Neural progenitor cell (in vitro differentiated cells): ENCODE measurements at places on chromosomes 12 and 14. TPM values are rescaled to one million over a fixed set of nuclear protein-coding genes. Genes with fewer than 3 reads are reported as not detected.

Gene DTX1
- total RNA-seq: 0.49 and 5.2 TPM in 2 replicates

DNA sequence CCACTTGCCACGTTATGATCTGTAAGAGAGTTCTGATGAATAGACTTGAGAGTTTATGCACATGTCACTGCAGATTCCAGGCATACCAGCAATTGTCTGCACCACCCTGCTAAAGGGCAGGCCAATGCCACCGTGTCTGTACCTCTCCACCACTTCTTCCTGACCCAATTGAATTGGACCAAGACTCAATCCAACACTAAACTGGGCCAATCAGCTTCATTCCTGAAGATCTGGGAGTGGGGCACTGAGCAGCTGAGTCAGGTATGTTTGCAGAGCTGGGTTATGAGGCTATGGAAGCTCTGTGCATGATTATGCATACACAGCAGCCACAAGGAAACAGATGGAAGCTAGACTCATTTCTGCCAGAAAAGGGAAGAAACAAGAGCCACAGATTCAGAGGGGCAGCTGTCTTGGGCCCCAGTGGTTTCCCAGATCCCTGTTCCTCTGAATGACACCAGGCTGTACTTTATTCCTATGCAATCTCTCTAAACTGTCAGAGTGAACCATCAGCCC lies 28.0 kb downstream of the DAO start:
- H3K27ac ChIP-seq: no peak overlapping the region
- H3K4me1 ChIP-seq: peaks cover 9% of the 10 kb centered on the region
- H3K36me3 ChIP-seq: no peaks in the 10 kb centered on the region
- H3K27me3 ChIP-seq: no peaks in the 10 kb centered on the region
- no peak for DNase-seq
- no peak overlapping the region for H3K4me3 ChIP-seq

Gene KRT83
- total RNA-seq: not detected in 2 replicates

DNA sequence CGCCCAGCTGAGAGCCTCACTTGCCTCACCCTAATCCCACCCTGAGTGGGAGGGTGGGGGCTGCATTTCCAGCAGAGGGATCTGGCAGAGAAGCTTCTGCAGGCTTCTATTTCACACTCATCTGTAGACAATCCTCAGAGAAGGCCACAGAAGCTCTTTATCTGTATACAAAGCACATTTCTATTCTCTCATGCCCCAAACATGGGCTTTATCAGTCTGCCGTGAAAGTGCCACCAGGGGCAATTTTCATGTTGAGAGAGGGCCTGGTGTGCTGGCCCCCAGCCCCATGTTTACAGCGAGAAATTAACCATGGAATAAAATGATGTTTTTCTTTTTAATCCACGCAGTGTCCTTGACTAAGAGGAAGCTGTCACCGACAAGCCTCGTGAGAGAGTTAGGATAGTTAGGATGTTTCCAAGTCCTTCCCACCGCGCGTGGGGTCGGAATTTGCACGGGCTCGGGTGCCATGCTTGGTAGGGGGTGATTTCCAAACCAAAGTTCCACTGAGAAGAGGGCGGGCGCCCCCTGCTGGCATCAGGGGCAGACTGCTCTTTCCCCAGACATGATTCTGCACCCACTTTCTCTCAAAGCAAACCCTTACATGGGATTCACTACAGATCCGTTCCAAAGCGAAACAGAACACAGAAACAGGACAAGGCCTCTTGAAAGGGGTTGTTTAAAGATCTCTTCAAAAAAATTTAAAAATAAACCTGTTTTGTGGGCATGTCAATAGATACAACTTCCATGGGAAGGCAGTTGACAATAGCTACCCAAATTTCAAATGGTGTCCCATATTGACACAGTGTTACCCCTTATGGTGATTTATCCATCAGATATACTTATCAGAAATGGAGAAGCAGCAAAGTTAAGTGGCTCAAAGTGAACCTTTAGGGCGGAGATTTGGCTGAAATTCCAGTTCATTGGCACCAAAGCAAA lies 19.4 kb downstream of the BDKRB1 start:
- no peaks in the 10 kb centered on the region for H3K27me3 ChIP-seq
- H3K27ac ChIP-seq: no peak overlapping the region
- H3K36me3 ChIP-seq: no peaks in the 10 kb centered on the region
- DNase-seq: peak; percentile 87

- no peaks in the 10 kb centered on the region for H3K36me3 ChIP-seq
- no peak for DNase-seq
- peak overlapping the region; percentile 91 for H3K4me3 ChIP-seq
- no peaks in the 10 kb centered on the region for H3K27me3 ChIP-seq
These were observed 1.1 kb downstream of the CNIH1 start for GRCh38 chr14:54440037-54440436.

Gene RPS29
- total RNA-seq: 5,636 and 6,941 TPM in 2 replicates

DNA sequence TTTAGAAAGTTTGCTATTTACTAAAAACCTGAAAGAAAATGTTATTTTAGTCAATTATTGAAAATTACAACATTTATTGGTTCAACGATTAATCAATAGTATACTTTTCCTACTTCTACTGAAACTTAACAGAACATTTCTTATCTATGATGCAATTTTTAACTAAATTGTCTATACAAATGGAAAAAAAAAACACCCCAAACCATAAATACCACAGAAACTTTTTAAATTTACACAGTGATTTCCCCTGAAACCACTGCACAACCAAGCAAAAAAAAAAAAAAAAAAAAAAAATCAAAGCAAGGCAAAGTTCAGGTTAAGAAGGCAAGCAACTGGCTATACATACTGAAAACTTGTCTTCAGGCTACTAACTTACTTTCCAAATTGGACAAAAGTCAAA lies 71.9 kb upstream of the POC1B start:
- peaks cover 28% of the 10 kb centered on the region for H3K36me3 ChIP-seq
- peaks cover 19% of the 10 kb centered on the region for H3K4me1 ChIP-seq
- no peaks in the 10 kb centered on the region for H3K27me3 ChIP-seq
- DNase-seq: no peak
- no peak overlapping the region for H3K4me3 ChIP-seq
- H3K27ac ChIP-seq: no peak overlapping the region

DNA sequence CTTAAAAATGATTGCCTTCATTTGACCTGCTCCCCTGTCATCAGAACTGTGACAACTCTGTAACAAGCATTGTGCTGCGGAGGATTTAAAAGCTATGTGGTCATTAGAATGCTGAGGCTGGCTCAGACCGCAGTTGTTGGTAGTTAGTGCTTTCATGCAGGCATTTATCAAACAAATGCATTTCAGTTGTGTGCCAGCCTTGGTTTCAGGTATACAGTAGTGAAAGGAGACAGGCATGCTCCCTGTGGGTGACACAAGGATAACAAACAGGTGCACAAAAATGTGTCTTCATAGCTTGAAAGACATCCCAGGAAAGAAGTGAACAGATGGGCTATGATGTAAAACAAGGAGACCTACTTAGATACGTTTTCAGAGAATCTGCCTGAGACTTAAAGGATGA lies 60.6 kb downstream of the MARK3 start:
- no peak overlapping the region for H3K4me3 ChIP-seq
- H3K4me1 ChIP-seq: no peaks in the 10 kb centered on the region
- no peaks in the 10 kb centered on the region for H3K27me3 ChIP-seq

Gene PLCZ1
- not detected in 2 replicates for total RNA-seq

DNA sequence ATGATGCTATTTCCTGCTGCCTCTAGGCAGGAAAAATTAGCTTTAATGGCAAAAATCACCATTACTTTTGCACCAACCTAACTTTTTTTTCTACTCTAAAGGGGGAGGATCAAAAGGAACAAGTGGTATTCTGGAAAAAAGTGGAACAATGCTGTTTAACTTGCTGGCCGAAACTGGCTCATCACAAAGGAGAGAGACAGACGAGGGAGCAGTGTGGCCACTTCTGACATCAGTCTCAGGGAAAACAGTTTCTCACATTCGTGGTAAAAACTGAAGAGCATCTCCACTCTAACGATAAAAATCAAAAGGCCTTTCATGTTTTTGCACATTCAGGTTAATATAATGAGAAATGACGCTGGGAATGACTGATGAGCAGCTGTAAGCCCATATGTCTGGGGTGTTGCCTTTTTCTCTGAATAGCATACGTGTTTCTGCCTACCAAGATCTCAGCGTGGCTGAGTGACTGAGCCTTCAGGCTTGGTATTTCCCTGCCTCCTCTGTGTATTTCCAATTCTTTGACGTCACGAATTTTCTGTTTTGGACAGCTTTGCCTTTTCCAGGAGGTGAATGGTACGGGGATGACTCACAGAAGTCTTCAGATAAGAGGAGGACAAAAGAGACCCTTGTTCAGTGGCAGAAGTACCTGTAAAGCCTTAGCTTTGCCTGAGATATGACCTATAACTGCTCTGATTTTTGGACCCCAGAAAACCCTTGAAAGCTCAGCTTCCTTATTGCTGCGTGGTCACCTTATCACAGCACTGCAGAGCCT lies 358.8 kb downstream of the GLT1D1 start:
- no peaks in the 10 kb centered on the region for H3K36me3 ChIP-seq
- H3K27ac ChIP-seq: no peak overlapping the region
- DNase-seq: no peak
- H3K27me3 ChIP-seq: no peaks in the 10 kb centered on the region

DNA sequence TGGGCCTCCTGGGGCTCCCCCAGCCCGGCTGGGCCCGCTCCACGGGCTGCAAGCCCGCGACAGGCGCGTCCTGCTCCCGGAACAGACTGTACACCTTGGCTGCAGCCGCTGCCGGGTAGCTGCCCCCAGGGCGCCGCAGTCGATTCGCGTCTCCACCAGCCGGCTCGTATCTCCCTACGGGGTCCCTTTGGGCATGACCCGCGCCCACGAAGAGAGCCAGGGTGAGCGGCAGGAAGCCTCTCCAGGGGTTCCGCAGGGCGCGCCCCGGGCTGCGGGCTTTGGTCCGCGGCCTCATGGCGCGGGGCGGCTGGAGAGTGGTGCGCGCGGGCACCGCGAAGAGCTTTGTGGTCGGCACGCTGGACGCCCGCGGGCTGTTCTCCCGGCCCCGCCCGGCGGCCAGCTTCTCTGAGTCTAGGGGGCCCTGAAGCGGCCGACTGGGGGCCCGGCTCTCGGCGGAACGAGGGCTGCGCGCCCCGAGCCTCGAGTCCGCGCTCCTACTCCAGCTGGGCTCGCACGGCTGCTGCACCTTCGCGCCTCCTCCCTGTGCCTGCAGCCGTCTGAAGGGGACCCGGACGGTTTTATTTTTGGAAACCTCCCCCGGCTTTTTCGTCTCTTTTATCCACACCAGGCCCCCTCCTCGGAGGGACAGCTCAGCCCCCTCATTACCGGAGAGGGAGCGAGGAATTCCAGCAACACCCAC lies at the start of gene LTBP2:
Gene LTBP2 (minus strand): TSS at position 588 of the 700 bp plus-strand sequence. CDS start 293 bp downstream, at position 295.
- peak within 1 kb of the TSS; percentile 52 for H3K4me3 ChIP-seq
- no peak within 1 kb of the TSS for H3K27ac ChIP-seq
- H3K4me1 ChIP-seq: peaks cover 13% of the 10 kb centered on the region
- DNase-seq: peak; percentile 69
- peaks cover 49% of the 10 kb centered on the region for H3K27me3 ChIP-seq

- H3K4me3 ChIP-seq: no peak overlapping the region
- H3K4me1 ChIP-seq: peaks cover 3% of the 10 kb centered on the region
These were observed 101.9 kb downstream of the DACT1 start for GRCh38 chr14:58739674-58740073.

- no peaks in the 10 kb centered on the region for H3K27me3 ChIP-seq
- DNase-seq: peak; percentile 47
- H3K4me3 ChIP-seq: no peak overlapping the region
- no peak overlapping the region for H3K27ac ChIP-seq
These were observed 341.6 kb downstream of the VRK1 start for GRCh38 chr14:97138801-97139200.

Gene TSHR
- total RNA-seq: not detected in 2 replicates

Gene PRPH
- total RNA-seq: 0.74 TPM in 1 of 2 replicates, not detected in the other

GRCh38 chr14:96631621-96632362 lies 129.6 kb downstream of the PAPOLA start:
- no peaks in the 10 kb centered on the region for H3K36me3 ChIP-seq
- no peak for DNase-seq
- no peak overlapping the region for H3K4me3 ChIP-seq
- H3K27ac ChIP-seq: no peak overlapping the region
- H3K27me3 ChIP-seq: no peaks in the 10 kb centered on the region

DNA sequence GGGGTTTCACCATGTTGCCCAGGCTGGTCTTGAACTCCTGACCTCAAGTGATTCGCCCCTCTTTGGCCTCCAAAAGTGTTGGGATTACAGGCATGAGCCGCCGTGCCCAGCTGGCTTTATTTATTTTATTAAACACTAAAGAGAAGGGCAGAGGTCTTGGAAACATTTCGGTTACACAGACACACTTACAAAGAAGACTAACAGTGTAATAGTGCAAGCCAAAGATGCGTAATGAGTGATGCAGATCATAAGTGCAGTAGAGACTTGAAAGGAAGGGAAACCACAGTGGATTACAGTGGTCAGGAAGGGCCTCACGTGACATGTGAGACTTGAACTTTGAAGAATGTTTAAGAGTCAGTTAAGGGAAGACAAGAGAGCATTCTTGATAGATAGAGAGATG lies 33.9 kb upstream of the CDK17 start:
- no peaks in the 10 kb centered on the region for H3K36me3 ChIP-seq
- H3K27ac ChIP-seq: no peak overlapping the region
- H3K27me3 ChIP-seq: no peaks in the 10 kb centered on the region
- H3K4me3 ChIP-seq: no peak overlapping the region

- H3K36me3 ChIP-seq: no peaks in the 10 kb centered on the region
- H3K27me3 ChIP-seq: no peaks in the 10 kb centered on the region
- DNase-seq: peak; percentile 32
- H3K4me3 ChIP-seq: no peak overlapping the region
These were observed 77.0 kb upstream of the FOXN3 start for GRCh38 chr14:89493877-89494634.
